ENCODE measurements at places on chromosomes 1 and 21.

GRCh38 chr21:34129039-34129891 is 55.9 kb downstream of the MRPS6 start:
- peak; percentile 56 for DNase-seq

DNA sequence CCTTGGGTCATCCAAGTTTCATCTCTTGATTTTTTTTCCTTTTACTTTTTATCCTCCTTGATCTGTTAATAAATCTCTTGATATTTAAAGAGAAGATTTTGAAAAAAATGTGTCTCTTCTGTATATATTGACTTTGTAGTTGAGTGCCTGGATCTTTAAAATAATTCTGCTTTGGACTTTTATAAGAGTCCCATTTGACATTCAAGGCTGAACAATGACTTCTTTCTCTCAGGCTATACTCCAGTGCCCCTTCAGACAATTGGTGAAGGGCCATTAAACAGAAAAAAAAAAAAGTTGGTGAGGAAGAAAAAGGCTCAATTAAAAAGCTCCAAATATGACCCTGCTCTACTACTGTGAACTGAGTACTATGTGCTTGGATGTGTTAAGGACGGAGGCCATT is 40.9 kb upstream of the CITED4 start:
- no peak for DNase-seq

GRCh38 chr1:193730017-193730416 is 543.6 kb upstream of the B3GALT2 start:
- no peak for DNase-seq

DNA sequence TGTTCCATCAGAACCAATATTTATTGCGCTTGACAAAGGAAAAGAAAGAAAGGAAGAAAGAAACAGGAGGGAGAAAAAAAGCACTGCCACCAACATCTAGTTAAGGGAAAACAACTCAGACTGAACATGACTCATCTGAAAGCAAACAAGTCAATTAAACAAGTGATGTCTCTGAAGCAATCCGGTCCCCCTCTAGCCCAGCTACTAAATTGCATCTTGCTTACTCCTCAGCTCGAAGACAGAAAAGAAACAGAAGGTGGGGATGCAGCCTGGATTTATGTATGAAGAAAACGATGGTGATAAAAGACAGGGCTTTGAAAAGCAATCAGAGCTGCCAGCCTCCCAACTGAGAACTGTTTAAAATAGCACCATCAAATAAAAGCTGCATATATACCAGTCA is 188.2 kb downstream of the OMA1 start:
- peak; percentile 17 for DNase-seq

GRCh38 chr1:16082283-16083038 is 9.0 kb upstream of the FAM131C start:
- DNase-seq: peak; percentile 82

DNA sequence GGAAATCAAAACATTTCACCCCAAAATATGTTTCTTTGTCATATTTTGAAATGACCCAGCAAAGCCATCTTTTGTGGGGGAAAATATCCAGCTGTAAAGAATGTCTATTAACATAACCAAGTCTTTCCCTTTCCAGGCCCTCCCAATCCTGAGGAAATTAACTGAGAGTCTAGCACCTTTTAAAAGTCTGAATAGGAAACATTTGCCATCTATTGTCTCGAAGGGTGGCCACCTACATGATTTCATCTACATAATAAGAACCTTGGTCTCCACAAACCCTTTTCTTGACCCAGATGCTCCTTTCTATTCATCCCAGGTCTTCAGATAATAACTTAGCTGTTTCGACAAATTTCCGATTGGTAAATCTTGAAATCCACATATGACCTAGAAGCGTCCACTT is 5.4 kb upstream of the MT1HL1 start:
- no peak for DNase-seq

- no peak for DNase-seq
Measured at GRCh38 chr1:48676822-48677221, 99.9 kb downstream of the BEND5 start.

GRCh38 chr1:198352975-198353695 is 187.3 kb downstream of the ATP6V1G3 start:
- no peak for DNase-seq

- no peak for DNase-seq
Measured at GRCh38 chr1:1282998-1283397, 2.8 kb downstream of the SCNN1D start.

DNA sequence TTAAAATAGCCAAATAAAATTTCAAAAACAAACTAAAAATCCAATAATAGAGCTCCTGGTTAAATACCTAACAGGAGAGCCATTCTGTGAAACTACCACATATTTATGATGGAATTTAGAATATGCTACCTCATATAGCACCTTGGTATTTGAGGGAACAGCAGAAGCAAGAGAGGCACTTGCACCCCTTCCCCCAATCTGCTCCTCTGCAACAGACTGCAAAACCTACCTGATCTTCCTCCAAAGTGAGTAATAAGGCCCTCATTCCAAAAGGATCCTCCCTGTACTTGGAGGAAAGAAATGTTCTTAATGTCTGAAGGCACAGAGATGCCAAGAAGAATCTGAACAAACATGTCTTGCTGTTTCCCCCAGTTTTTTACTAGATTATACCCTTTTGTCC is 28.1 kb upstream of the RNPC3 start:
- no peak for DNase-seq

- no peak for DNase-seq
Measured at GRCh38 chr1:18941221-18942141, 15.0 kb downstream of the IFFO2 start.

DNA sequence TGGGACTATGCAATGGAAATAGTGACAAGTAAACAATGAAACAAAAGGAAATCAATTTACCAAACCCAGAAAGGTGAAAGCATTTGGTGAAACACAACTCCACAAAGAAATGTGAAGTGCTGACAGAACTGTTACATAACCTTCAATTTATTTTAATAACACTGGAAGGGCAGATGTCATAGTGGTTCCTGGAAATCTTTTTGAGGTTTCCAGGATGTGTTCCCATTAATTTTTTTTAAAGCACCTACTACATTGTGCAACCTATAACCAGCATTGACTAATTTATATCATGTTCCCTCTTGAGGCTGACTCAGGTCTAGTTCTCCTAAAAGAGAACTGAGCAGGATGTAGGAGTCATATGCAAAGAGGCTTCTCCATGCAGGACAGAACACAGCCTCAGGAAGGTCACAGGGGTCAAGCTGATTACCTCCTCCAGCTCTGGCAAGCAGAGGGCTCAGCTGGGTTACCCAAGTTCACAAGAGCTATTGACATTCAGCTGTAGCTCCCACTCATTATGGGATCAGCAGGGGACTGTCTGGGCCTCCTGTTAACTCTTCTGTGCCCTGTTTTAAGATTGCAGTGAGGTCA is 157.1 kb upstream of the NRIP1 start:
- no peak for DNase-seq

- no peak for DNase-seq
Measured at GRCh38 chr1:182110635-182111034, 49.1 kb upstream of the ZNF648 start.

GRCh38 chr1:40582116-40582515 is 50.7 kb downstream of the ZNF684 start:
- no peak for DNase-seq

DNA sequence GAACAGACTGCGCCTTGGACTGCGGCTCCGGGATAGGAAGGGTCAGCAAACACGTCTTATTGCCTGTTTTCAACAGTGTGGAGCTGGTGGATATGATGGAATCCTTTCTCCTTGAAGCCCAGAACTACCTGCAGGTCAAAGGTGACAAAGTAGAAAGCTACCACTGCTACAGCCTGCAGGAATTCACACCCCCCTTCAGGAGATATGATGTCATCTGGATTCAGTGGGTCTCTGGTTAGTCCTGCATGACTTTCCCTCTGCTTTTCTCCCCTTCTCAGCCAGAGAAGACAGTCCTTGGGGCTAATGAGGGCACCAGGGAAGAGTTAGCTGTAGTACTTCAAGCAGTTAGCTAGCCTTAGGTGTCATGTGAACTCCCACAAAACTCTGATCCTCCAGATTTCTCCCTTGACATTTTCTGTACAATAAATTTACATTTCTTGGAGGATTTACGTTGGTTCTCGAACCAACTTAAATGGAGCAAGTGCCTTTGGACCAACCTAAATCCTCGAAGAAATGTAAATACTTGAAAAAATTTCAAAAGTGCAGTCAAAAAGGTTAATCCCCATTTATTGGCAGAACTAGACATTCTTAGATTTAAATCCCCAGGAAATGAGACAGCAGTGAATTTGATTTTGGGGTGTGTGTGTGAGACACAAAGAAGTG is 20.9 kb downstream of the NTMT2 start:
- no peak for DNase-seq

DNA sequence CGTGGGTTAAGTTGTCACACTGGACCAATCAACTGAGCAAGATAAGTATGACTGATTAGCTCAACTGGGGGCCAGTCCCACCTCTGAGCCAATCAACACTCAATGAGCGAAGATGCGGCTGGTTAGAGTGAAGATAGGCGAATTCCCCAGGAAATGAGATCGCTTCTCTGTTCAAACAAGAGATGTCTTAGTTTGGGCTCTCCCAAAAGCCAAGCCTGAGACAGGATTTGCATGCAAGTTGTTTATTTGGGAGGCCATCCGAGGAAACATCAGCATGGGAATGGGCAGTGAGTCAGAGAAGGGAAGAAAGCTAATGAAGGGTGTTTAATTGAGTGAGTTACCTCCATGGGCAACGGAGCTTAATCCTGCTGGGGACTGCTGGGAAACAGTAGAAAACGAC is 4.9 kb upstream of the GJB5 start:
- no peak for DNase-seq

GRCh38 chr1:25066731-25067517 is 136.8 kb upstream of the RUNX3 start:
- no peak for DNase-seq

DNA sequence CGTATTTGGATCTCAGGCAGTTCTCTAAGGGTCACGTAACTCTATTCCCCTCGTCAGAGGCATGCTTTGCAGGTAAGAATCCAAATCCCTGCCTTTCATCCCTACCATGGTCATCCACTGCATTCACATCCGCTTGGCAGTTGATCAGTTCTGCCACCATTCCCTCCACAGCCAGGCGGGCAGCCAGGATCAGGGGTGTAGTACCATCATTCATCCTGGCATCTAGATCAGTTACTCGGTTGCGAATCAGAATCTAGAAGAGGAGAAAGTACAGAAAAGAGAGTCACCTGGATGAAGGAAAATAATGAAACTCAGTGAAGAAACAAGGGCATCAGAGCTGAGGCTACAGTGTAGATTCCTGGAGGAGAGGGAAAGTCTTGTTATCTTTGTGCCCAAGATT is 22.0 kb upstream of the ADAM30 start:
- DNase-seq: no peak

- peak; percentile 22 for DNase-seq
Measured at GRCh38 chr1:100353071-100353801, 930 bp downstream of the CDC14A start.
